GM12892 (cell line): ENCODE measurements at places on chromosomes 16 and 17.

GRCh38 chr17:19867079-19867328, 732 bp downstream of the ULK2 start:
- DNase-seq: peak; percentile 46

DNA sequence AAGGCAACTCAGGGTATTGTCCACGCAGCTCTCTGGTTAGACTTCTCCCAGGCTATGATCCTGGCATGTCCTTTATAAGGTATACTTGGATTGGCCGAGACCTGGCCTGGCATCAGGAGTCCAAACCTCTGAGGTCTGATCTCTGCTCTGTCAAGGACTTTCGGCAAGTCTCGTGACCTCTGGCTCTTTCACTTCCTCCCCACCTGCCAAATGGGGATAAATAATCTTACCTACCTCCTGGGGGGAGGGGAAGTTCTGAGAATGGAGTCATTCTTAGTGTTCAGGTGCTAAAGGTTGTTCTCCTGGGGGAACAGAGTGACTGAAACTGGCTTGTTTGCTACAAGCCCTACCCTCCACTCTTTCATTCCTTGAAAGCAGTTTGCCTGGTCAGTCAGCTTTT, 7.6 kb downstream of the ATXN1L start:
- DNase-seq: peak; percentile 66

DNA sequence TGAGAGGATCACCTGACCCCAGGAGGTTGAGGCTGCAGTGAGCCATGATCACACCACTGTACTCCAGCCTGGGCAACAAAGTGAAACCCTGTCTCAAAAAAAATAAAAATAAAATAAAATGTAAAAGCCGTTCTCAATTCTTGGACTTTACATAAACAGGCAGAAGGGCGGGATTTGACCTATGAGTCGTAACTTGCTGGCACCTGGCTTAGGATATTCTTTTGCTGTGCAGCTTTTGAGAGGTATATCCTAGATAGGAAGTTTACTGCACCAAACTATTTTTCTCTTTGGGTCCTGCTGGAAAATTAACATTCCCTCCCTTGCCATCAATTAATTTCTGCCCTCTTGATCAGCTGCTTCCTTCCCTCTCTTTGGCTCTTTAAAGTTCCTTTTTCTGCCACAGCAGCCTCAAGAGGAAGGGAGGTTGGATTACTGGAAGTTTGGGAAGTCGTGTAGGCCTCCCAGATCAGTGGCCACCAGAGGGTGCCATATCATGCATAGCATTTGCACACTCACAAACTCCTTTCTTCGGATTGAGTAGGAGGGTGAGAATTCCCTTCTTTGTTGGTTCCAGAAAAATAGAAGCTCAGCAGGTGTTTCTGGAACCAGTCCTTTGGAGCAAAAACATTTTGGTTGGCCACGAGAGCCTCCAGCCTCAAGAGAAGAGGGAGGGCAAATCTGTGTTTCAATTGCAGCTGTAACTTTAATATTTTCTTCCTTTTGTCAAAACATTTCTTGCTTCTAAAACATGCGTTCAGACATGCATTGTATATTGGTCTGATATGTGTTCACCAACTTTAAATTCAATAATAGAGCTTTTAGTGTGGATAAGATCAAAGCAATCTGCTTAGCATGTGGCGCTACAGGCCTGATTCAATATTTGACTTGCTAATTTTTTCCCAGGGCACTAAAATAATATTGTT, 147.3 kb downstream of the CCDC182 start:
- no peak for DNase-seq

DNA sequence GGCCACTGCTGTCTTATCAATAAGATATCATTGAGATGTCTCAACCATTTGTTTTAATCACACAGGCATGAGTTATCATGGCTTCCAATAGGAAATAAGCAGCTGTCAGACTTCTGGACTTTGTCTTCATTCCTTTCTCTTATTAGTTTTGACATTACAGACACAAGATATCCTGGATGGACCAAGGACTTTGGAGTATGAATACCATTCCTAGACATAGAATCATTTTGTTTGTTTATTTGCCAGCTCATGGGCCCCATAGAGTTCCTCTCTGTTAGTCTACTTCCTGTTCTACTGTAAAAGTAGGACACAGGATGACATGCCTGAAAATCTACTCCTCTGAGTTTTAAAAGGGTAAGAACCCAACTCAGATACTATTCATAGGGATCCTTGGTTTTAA, 77.7 kb upstream of the KCNJ16 start:
- no peak for DNase-seq

DNA sequence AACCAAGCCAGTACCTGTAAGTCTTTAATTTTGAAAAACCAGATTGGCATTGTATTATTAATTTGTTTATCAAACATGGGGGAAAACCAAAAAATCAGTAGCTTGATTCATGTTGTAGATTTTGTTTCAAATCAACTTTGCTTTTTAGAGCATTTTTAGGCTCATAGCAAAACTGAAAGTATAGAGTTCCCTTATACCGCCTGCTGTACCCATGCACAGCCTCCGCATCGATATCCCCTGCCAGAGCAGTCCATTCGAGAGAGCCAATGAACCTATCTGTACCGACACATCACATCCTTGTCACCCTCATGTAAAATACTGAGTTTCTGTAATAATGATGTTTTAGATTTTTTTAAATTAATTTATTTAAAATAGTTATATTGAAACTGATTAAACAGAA, 16.2 kb upstream of the MRC2 start:
- no peak for DNase-seq

- DNase-seq: no peak
These were observed 2.7 kb downstream of the TSEN54 start for GRCh38 chr17:75518983-75519537.

- DNase-seq: no peak
These were observed 184.0 kb upstream of the RBFOX1 start for GRCh38 chr16:7148606-7149005.

DNA sequence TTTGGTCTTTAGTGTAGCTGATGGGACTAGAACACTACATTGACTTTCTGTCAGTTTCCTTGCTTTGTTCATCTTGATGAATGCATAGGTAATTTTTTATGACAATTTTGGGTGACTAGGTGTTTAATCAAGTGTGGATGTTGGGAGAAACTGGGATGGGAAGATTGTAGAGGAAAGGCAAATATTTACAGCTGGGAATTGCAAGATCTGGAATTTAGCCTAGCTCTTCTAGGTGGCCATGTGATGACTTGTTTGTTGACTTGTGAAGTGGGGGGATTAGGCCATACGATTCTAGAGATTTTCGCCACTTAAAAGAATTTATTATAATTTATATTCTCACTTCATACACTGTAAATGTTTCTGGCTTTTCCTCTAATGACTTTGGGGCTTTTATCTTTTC, 480.3 kb upstream of the GOT2 start:
- no peak for DNase-seq

- no peak for DNase-seq
These were observed 79.0 kb upstream of the TOB1 start for GRCh38 chr17:50944902-50945720.

- peak; percentile 27 for DNase-seq
These were observed 119.2 kb upstream of the CACNG5 start for GRCh38 chr17:66715745-66716156.

DNA sequence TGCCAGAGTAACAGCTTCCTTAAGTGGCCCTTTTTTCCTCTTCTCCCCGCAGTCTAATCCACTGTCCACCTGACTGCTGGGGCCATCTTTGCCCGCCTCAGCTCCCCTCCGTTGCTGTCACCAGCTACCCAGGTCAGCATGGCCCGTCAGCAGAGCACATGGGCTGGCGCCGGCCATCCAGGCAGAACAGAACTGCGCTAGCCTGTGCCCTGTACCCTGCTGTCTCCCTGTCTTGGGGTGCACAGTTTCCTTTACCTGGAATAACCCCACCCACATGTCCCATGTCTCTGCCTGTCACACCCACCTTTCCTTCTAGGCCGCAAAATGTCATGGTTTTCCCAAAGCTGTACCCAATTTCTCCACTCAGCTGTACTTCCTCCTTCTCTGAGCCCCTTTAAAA, 55.7 kb downstream of the GNAO1 start:
- DNase-seq: no peak

DNA sequence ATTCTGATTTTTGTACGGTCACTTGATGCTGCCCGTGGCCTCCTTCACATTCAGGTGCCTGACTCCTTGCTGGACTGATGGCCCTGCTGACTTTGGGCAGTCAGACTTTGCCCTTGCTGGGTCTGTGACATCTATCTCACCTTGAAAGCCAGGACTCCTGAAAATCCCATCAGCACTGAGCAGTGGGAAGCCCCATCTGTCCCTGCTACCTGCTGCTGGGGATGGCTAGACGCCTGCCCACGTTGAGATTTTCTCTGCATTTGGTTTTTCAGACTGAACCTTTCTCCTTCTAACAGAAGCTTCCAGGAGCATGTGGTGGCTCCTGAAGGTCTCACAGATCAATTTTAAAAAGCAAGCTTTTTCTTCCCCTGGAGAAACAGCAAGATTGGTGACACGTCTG, 10.2 kb upstream of the ZNF18 start:
- DNase-seq: no peak

- DNase-seq: no peak
These were observed 144.4 kb downstream of the SKAP1 start for GRCh38 chr17:48285614-48286013.

DNA sequence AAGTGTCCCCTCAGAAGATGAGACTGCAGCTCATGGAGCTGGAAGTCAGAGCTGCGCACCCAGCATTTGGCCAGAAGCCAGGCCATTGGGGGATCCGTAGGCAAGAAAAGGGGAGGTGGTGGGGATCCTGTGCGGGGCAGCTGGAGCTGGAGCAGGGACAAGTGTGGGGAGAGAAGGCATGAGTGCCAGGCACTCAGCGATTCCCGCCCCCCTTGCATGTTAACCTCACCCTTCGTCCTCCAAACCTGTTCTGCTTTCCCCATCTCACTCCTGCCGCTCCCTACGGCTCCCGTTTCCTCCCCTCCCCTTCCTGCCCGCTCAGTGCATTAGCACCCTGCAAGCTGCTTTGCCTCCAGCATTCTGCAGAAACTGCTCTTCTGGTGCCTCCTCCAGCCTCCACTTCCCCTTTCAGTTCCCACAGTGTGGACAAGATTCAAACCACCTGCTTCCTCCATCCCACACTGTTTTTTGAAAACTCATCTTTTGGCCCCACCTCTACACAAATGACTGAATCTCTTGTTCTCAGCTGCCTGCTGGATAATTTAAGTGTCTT, 5.6 kb downstream of the ALOX15 start:
- DNase-seq: no peak

DNA sequence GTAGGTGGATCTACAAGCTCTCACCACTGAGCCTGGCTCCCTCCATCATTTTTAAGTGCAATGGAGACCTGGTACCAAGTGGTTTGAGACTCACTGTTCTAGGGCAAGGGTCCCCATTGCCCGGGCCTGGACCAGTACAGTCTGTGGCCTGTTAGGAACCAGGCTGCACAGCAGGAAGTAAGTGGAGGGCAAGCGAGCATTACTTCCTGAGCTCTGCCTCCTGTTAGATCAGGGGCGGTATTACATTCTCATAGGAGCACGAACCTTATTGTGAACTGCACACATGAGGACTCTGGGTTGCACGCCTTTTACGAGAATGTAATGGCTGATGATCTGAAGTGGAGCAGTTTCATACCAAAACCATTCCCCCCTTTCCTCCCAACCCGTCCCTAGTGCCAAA, 6.8 kb upstream of the ZNF594 start:
- no peak for DNase-seq

DNA sequence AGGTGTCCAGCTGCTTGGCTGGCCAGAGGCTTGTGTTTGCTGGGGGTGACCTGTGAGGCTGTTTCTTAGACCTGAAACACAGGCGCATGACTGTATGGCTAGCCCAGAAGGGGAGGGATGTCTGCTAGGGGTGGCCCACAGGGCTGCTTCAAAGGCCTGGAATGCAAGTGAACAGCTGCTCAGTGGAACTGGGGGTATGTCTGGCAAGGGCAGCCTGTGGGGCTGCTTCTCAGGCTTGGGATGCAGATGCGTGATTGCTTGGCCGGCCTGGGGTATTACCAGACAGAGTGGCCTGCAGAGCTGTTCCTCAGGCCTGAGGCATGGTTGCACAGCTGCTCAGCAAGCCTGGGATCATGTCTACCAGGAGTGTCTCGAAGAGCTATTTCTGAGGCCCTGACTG, 20.5 kb downstream of the TANC2 start:
- no peak for DNase-seq

DNA sequence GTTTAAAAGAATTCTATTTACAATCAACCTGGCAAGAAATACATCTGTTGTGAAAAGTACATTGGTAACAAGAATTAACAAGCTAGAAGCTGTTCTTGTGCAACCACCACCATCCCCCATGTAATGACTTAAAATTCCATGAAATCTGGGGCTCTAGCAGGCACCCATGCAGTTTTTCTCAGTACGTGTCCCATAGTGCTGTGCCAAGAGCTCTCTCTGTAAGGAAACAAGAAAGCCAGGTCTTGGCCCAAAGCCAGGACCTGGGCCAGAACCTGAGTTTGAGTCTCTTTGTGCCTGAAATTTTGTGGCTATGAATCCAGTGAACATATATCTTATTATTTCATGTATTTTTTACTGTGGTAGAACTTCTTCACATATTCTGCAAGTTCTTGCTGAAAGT, 46.6 kb downstream of the NUP93 start:
- no peak for DNase-seq

DNA sequence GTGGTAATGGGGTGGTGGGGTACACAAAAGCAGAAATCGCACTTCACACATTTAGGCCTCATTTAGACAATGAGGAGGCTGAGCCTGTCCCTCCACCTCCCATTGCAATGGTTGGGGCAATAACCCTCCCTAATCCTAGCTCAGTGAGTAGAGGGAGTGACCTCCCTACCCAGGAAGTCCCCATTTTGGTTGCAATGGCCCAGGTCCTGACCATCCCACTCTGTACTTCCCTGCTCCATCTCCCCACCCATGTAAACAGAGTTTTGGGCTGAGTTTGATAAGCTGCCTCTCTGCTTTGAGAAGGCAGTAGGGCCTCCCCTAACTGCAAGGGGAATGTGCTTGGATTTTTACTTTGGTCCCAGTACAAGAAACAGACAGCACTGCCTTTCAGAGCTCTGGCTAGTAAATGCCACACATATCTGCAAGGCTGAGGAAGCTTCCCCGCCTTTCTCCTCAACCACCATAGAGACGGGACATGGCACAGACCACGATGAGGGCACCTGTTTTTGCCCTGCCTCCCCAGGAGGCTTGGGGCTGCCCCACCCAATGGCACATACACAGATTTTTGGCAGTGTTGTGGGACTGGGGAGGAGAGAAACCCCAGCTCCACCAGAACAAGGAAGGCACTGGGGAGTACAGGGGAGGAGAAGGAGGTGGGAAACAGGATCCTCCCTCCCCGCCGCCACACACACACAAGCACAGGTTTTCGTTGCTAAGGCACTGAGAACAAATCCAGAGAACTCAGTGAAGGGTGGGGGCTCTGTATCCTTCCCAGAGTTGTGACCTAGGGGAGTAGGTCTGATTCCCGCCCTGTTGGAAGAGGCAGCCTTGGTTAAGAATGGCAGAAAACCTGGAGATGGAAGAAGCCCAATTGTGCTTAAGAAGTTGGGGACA, 7.3 kb downstream of the VAT1 start:
- no peak for DNase-seq

GRCh38 chr17:11404431-11405276, 163.6 kb downstream of the SHISA6 start:
- no peak for DNase-seq
